ENCODE measurements at places on chromosomes 16 and 17. TPM values are rescaled to one million over a fixed set of nuclear protein-coding genes. Genes with fewer than 3 reads are reported as not detected.

EARS2 gene
- 64.7 TPM for total RNA-seq

SPATA22 gene
- not detected for total RNA-seq

UMOD gene
- total RNA-seq = not detected

NHLRC4 gene
- total RNA-seq = 0.13 TPM

KRT14 gene
- total RNA-seq = not detected

SGSM2 gene
- 25.7 TPM for total RNA-seq

ZNF747 gene
- total RNA-seq = 8.8 TPM

HCRT gene
- not detected for total RNA-seq

PRAC1 gene
- not detected for total RNA-seq

DNA sequence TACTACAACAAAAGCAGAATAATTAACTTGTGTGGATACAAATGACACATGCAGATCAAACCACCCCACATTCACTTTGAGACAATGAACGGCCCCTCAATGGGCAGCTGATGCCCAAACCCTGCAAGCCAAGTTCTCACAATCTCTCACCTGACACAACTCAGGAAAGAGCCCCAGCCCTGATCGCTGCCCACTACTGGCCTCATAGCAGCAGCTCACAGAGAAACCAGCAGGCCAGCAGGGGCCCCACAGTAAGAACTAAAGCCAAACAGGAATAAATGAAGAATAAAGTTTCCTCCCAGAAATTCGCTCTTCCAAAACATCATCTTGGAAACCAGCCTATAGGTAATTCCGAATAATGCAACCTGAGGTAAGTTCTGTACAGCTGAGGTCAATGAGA lies 7.7 kb downstream of the AKTIP start:
- DNase-seq = no peak

GRCh38 chr16:26606381-26607150 lies 460.2 kb upstream of the C16orf82 start:
- DNase-seq = no peak

- no peak for DNase-seq
Measured at GRCh38 chr16:67734731-67735201, 15.7 kb upstream of the GFOD2 start.

- peak; percentile 36 for DNase-seq
Measured at GRCh38 chr16:56637814-56638750, at the start of gene MT1A. TSS of gene MT1A (plus strand) at chr16:56638666. CDS start at chr16:56638739, 73 bp downstream.

DNA sequence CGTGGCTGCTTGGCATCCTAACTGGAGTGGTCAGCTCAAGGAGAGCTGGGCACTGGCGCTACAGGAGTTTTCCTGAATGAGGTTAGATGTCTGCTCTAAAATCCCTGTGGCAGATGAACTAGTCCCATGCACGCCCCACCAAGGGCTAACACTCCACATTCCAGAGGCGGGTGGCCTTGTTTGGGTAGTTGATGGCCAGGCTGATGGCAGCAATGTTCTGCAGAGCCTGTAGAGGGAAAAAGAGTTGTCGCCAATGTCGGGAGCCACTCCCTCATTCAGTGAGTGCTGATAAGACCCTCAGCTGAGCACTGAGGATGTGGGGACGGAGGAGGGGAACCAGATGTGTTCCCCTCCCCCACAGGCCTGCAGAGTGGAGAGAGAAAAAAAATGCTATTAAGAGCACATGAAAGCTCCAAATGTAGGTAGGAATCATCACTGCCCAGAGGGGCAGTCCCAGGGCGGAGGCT lies 42.5 kb upstream of the ATP2A3 start:
- no peak for DNase-seq

DNA sequence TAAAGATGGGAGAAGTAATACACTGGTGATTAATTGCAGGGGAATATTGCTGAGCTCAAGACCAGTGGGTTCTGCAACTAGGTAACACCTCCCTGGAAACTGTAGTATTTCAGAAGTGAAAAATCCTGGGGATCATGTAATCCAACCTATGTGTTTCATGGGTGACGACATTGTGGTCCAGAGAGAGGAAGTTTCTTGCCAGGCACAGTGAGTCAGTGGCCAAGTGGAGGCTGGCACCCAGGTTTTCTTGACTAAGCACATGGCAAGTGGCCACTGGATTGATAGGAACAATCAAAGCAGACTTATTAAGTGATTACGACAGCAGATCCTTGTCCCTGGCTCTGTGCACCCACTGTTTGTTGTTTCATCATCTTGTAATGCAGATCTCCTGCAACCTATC lies 14.6 kb upstream of the CIITA start:
- DNase-seq = no peak

DNA sequence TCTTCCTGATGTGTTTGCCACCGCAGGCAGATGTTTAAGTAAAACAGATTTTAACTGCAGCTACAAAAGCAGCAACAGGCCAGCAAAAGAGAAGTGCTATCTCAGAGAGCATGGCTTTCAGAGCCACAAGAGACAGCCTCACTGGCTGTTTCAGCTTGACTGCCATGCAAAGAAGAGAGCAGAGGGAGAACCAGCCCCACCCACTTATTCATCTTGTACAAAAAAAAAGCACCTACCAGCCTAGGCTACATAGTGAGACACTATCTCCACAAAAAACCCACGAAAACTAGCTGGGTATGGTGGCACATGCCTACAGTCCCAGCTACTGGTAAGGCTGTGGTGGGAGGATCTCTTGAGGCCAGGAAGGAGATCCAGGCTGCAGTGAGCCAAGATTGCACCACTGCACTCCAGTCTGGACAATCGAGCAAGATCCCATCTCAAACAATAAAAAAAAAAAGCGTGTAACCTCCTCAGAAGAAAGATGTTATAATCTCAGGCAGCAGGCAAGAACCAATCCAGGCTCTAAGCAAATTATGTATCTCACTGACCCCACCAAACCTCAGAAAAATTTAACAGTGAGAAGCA lies 30.0 kb downstream of the STH start:
- DNase-seq = no peak

- no peak for DNase-seq
Measured at GRCh38 chr16:72427051-72427782, 255.3 kb upstream of the PMFBP1 start.

GRCh38 chr17:29019475-29020181 lies 13.8 kb upstream of the SEZ6 start:
- DNase-seq = no peak

DNA sequence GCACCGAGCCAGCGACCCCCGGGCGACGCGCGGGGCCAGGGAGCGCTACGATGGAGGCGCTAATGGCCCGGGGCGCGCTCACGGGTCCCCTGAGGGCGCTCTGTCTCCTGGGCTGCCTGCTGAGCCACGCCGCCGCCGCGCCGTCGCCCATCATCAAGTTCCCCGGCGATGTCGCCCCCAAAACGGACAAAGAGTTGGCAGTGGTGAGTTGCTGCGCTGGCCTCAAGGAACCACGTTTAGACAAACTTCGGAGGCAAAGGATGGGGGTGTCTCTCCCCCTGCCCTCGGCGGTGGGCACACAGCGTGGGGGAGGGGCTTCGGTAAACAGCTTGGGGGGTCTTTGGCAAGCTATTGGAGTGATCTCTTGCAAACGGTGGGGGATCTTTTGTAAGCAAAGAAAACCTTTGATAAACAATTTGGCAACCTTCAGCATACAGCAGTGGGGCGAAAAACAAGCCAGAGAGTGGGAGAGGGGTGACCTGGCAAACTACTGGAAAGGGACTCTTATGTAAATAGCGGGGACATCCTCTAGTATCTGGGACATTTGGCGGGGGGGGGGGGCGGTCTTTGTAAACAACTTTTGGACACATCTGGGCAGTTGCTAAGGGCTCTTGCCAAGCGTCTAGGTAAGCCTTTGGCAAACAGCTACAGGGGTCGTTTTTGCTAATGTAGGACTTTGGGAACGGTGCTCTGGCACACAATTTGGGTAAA lies 587 bp downstream of the MMP2 start:
- DNase-seq = no peak

GRCh38 chr17:42274253-42274542 lies 2.0 kb downstream of the STAT5B start:
- DNase-seq = no peak

- DNase-seq = no peak
Measured at GRCh38 chr17:33945646-33946546, 309.2 kb upstream of the CCL2 start.

- DNase-seq = no peak
Measured at GRCh38 chr17:2611627-2612026, 18.2 kb downstream of the PAFAH1B1 start.

GRCh38 chr17:61007980-61008379 lies 330.3 kb downstream of the BCAS3 start:
- DNase-seq = peak; percentile 56

DNA sequence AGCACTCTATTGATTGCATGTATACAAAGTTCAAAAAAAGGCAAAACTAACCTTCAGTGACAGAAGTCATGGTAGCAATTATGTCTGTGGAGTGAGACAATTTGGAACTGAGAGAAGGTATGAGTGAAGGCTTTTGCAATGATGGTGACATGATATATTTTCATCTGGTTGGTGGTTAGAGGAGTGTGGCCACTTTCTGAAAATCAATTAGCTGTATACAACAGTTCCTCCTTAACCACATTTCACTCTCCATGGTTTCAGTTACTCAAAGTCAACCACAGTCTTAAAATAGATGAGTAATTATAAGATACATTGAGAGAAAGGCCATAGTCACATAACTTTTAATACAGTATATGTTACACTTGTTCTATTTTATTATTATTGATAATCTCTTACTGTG lies 26.2 kb downstream of the ADAMTS18 start:
- DNase-seq = no peak

- DNase-seq = no peak
Measured at GRCh38 chr16:47033176-47033575, 59.7 kb upstream of the DNAJA2 start.

DNA sequence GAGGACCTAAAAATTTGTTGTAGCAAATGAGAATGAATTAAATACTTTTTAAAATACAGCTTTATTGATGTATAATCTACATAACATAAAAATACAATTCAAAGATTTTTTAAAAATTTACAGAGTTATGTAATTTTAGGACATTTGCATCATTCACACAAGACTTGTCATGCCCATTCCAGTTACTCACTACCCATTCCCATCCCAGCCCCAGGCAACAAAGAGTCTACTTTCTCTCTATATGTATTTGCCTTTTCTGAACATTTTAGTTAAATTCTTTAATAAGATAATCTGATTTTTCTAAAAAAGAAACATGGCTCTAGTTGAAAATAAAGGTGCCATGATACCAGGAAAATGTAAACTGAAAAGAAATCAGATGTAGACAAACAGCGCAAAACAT lies 354.2 kb downstream of the PMP22 start:
- no peak for DNase-seq

DNA sequence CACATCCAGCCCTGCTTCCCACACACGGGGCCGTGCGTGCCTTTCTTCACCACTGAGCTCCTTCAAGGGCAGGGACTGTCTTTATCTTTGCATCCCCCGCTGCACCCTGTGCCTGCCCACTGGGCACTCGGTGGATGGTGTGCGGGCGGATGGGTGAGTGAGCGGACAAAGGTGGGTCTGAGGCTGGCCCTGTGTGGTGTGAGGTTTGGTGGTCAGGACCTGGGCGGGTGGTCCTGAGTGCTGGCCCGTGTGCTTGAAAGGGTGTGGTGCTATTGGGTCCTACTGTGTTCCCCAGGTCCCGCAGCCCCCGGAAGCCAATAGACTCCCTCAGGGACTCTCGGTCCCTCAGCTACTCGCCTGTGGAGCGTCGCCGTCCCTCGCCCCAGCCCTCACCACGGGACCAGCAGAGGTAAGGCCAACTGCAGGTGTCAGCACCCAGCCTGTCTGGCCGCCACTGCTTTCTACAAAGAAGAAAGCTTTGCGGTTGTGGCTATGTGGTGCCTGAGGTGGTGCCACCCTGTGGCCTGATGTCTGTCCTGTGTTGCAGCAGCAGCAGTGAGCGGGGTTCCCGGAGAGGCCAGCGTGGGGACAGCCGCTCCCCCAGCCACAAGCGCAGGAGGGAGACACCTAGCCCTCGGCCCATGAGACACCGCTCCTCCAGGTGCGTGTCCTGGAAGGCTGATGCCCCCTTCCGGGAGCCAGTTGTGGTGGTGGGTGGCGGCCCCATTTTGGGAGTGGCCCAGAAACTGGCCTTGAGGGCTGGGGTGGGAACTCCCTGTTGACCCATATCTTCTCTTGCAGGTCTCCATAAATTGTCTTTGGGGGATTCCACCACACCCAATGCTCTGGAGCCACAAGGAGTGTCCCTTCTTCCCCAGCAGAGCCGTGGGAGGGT lies 6.8 kb downstream of the ELOB start:
- DNase-seq = no peak

DNA sequence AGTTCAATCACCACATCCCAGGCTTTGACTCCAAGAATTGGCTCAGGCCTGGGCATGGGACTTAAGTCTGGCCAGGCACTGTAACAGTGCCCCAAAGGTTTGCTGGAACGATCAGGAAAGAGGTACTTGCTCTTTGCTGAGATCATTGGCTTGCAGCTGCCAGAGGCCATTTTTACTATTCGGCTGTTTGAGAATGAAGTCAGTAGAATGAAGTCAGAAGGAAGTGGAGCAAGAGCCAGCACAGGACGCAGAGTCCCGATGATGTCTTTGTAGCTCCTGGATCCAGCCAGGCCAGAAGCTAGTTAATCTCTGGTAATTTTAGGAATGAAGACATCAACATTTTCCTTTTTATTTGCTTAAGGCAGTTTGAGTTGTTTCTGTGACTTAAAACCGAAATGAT lies 195.5 kb downstream of the RAB11FIP4 start:
- DNase-seq = no peak

DNA sequence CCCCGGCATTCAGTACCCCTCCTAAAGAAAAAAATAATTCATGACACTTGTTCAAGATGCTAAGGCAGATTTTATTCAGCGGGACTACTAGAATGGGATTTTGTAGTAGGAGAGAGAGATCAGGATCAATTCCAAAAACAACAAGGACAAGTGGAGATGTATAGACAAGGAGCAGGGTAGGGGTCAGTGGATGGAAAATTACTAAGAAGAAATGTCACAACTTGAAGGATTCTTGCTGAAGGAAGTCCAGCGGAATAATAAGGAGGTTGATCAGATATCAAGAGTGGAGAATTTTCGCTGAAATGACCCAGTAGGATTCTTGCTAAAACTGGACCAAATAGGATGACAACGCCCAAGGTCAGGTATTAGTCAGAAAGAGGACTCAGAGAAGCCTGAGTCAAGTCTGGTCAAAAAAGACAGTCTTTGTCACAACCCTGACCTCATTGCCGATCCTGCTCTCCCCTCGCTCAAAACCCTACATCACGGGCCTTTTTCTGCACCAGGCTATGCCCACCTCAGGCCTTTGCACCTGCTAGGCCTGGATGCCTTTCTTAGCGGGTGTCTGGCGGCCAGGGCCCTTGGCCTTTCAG lies 36.9 kb downstream of the MMD start:
- no peak for DNase-seq

DNA sequence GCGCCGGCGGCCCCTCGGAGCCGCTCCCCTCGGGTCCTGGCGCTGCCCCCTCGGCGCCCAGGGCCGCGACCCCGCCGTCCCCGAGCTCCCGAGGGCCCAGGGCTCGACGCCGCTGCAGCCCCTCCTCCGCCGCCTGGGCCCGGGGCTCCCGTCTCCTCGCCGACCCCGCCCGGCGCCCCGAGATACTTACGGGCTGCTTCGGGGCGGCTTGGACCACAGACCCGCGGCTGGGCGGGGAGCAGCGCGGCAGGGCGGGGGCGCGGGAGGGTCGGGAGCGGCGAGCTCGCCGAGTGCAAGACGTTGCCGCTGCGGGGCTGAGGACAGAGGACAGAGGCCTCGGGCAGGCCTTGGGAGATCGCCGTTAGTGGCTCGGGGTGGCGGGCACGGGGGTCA lies 290 bp downstream of the TOB1 start:
- no peak for DNase-seq

- no peak for DNase-seq
Measured at GRCh38 chr17:62078009-62078408, 12.9 kb upstream of the MED13 start.

- no peak for DNase-seq
Measured at GRCh38 chr17:40561871-40562611, 3.2 kb downstream of the CCR7 start.

GRCh38 chr17:45851464-45851863 lies 6.8 kb downstream of the SPPL2C start:
- DNase-seq = no peak
